ENCODE measurements at places on chromosomes 7 and 10.

GRCh38 chr7:155477476-155477875 is 19.5 kb downstream of the EN2 start:
- no peak for DNase-seq

DNA sequence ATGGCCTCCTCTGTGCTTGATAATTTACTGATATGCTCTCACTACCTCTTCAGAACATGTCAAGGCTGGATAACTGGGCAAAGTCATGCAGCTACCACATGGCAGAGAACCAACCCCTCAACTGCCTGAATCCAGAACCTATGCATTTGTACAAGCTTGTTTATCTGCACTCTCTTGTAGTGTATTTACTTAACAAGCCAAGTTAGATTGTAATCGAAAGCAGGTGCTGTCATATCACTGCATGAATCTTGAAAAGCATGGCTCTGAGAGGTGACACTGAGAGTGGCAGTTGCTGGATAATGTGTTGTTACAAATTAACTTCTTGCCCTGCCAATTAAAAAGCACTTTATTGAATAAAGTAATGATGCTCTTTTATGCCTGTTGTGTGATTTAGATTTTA is 588.6 kb downstream of the NRG3 start:
- DNase-seq: no peak

GRCh38 chr7:8938044-8938805 is 504.8 kb downstream of the NXPH1 start:
- no peak for DNase-seq

DNA sequence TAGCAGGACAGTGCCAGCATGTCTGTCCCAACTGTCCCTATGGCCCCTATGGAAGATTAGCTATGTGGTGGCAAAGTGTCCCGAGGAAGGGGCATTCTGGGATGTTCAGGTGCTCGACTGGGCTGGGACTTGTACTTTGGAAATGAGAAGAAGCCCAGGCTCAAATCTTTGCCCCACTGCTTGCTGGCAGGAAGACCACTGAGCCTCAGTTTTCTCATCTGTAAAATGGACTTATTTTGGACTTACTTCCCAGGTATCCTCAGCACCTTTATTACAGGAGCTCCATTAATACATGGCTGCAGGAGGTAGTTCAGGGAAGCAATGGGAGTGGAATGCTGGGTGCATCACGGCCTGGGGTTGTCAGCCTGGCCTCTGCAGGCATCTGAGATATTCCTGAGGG is 71.2 kb downstream of the LHPP start:
- no peak for DNase-seq

GRCh38 chr7:85237721-85238120 is 50.9 kb upstream of the SEMA3D start:
- DNase-seq: no peak

DNA sequence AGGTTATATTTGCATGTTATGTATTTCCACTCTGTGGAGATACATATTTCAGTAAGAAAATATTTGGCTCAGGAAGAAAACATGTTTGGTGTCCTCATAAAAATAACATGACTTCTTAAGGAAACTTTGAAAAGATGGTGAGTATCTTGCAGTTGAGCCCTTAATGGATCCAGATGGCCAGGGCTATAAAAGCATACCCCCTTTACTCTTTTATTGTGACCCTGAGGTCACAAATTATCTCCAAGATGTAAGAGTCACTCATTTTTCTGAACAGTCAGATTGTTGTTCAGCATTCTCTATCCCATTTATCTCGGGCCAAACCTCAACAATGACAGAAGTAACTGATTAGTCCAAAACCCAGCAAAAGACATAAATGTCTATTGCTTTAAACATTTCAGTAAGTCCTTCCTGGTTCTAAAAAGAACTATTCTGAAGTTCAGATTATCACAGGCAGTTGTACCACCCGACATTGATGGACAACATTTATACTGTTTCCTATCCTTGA is 539.4 kb downstream of the PARD3 start:
- DNase-seq: no peak

DNA sequence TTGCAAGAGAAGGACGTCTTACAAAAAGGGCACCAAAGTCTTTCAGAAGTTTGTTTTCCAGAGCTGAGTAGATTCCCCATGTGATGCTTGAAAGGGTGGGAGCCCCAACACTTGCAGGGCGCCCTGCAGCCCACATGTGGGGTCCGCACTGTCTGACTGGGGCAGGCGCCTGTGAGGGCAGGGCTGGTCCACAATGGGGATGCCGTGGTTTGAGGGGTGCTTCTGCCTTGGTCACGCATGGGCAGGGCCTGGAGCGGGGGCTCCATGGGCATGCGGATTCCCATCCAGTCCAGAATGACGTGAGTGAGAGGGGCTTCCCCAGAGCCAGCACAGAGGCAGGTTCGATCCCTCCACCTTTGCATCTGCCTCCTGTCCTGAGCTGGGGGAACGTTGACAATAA is 101.5 kb upstream of the SHH start:
- no peak for DNase-seq

- no peak for DNase-seq
These were observed 562.8 kb downstream of the SUGCT start for GRCh38 chr7:40697653-40698052.

DNA sequence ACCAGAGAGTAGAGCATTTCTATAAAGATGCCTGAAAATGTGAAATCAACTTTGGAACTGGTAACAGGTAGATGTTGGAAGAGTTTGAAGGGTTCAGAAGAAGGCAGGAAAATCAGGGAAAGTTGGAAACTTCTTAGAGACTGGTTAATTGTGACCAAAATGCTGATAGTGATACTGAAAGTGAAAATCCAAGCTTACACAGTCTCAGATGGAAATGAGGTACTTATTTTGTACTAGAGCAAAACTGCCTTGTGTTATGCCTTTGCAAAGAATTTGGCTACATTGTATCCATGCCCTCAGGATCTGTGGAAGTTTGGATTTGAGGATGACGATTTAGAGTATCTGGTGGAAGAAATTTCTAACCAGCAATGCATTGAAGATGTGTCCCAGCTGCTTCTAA is 430.6 kb upstream of the KCND2 start:
- DNase-seq: no peak

Measured in HTR-8/SVneo (cell line).